ENCODE measurements at places on chromosomes 11 and 22. TPM values are rescaled to one million over a fixed set of nuclear protein-coding genes. Genes with fewer than 3 reads are reported as not detected.

The KCTD14 gene
- total RNA-seq, result 2.0 TPM

The RAG1 gene
- 1.2 TPM for total RNA-seq

The SCO2 gene
- 8.4 TPM for total RNA-seq

The NLRP14 gene
- total RNA-seq, result under 0.01 TPM

The ALG8 gene
- total RNA-seq, result 40.0 TPM

The VPREB1 gene
- not detected for total RNA-seq

The KCNK4 gene
- not detected for total RNA-seq

The REXO2 gene
- 231 TPM for total RNA-seq

The TUBA8 gene
- total RNA-seq, result not detected

The MAPK1 gene
- total RNA-seq, result 31.4 TPM

The SLC1A2 gene
- total RNA-seq, result 0.26 TPM

The SYT7 gene
- 1.5 TPM for total RNA-seq

The TMEM151A gene
- total RNA-seq, result 0.39 TPM

The HRAS gene
- total RNA-seq, result 52.8 TPM

The OR52N4 gene
- not detected for total RNA-seq

The FXYD6 gene
- total RNA-seq, result 21.6 TPM

The EIF3F gene
- total RNA-seq, result 559 TPM

The IFITM10 gene
- total RNA-seq, result 0.13 TPM

The RIMBP3C gene
- under 0.01 TPM for total RNA-seq

The SERPING1 gene
- total RNA-seq, result 234 TPM

The TENM4 gene
- total RNA-seq, result 35.3 TPM
